NCI-H1092 treated with DMSO at 0.1 percent for 48 hours (cell line): ENCODE measurements at places on chromosomes 6 and 20.

DNA sequence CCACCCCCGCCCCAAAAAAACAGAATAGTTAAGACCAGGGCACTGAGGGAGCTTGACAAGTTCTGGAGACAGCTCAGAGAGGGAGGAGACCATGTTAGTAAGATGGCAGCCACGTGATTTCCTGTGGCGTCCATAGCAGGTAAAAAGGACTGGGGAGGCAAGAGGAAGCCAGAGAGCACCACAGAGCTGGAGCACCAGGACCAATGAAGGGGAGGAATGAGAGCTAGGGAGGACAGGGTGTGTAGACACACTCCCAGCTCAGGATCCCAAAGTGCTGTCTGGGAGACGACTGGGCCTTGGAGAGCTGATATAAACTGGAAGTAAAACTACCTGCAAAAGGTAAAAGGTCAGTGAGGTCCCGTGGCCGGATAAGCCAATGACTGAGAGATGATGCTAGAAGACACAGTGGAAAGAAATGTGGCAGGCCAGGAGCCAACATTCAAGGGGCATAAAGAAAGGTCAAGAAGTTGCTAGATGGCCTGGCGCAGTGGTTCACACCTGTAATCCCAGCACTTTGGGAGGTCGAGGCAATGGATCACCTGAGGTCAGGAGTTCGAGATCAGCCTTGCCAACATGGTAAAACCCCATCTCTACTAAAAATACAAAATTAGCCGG lies 39.0 kb downstream of the SLC23A2 start:
- no peak for DNase-seq

GRCh38 chr6:82703230-82703629 lies 339.6 kb downstream of the TPBG start:
- no peak for DNase-seq

- no peak for DNase-seq
Observed at GRCh38 chr6:158649289-158650143, at the start of gene SYTL3. TSS of gene SYTL3 (plus strand) at chr6:158650054. CDS start at chr6:158663269, 13,215 bp downstream.

DNA sequence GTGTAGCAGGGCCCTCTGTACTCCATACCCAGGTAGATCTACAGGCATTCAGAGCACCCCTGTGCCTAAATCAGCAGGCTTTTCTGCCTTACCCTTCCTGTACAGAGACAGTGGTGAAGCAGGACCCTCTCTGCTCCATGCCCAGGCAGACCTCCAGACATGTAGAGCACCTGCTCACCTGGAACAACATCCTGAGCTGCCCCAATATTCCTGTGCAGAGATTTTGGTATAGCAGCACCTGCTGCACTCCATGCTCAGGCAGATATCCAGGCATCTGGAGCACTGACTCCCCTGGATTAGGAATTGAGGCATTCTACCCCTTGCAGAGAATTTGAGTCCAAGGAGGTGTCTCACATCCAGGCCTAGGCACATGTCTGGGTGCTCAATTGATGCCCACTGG lies 12.6 kb upstream of the CST1 start:
- no peak for DNase-seq

DNA sequence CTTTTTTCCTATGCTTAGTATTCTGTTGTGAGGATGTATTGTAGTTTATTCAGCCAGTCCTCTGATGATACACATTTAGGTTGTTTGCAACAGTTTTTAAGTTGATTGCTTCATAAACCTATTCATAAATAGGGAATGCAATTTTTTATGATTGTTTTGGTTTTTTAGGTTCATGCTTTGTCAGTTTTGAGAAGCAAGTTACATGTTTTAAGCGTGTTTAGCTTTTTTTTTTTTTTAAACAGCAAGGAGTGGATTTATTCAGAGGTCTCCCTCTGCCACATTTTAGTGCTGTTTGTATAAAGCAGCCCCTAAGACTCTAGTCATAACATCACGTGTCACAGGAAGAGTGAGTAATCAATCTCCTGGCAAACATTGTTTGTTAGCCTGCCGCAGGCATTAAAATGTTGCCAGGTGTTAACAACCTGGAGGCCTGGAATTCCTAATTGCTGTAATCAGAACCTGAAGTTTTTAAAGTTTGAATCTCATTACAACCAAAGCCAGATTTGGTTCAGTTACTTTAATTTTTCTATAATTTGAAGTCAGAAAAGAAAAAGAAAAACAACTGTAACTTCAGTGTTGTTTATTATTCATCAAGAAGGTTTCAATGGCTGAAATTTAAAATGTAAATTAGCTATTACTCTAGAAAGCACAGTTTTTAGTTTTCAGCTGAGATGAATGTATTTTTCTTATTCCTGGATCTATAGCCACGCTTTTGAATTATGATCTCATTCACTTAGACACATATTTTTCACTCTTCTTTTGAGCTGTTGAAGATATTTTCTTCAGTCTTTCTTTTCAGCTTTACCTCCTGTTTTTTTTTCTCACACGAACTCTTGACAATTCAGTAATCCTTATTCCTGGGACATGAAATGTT lies 59.2 kb downstream of the KCNS1 start:
- no peak for DNase-seq

DNA sequence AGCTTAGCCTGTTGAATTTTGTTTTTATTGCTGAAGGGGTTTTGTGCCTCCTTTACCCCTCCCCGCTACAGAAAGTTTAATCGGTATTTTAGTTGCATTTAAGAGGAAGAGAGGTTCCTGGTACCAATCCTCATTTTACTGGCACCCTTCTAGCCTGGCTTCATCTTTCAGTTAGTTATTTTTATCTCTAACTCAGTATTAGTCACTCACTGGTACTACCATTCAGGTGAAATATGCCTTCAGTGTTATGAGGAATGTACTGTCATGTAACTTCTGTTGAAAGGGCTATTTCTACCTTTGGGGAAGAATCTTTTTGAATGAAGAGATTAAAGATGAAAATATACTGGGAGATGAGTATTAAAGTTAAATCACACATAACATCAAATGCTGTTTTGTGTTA lies 211.8 kb downstream of the CDKAL1 start:
- DNase-seq: no peak

- no peak for DNase-seq
Observed at GRCh38 chr6:157790548-157791160, 32.4 kb upstream of the SNX9 start.

GRCh38 chr20:45235995-45236394 lies 14.8 kb downstream of the SEMG2 start:
- no peak for DNase-seq

- DNase-seq: no peak
Observed at GRCh38 chr6:34865107-34865506, 22.7 kb downstream of the TAF11 start.

DNA sequence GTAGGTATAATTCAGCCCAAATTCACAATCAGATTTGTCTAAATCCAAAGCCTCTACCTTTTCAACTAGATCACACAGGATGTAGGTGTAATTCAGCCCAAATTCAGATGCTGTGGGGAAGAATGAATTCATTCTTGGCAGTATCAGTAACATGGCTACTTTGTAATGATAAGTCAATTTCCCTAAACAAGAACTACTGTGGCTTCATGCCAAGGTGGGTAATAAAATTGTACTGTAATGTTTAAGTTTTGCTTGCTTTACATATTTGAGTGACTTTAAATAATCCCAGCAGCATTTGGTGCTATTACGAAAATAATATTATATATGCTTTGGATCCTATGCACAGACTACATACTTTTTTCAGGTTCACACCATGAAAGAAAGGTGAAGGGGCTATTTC lies 239.1 kb downstream of the HDGFL1 start:
- no peak for DNase-seq

DNA sequence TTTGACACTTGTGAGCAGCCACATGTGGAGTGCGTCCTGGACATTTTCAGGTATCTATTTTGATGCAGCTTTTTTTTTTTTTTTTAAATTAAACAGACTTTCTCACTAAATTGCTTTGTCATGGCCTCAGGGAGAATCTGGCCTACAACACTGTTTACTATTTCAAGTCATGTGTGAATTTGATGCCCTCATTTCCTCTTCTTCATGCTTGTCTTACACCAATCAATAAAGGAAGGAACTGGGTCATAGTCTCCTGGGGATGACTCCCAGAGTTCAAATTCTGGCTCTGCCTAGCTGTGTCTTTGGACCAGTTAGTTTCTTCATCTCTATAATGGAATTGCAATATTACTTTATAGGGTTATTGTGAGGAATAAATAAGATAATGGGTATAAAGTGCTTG lies 554.1 kb downstream of the PRKN start:
- DNase-seq: no peak

- no peak for DNase-seq
Observed at GRCh38 chr6:140546640-140547039, 1172.2 kb upstream of the CITED2 start.

- no peak for DNase-seq
Observed at GRCh38 chr20:47669489-47669888, 115.8 kb downstream of the SULF2 start.

DNA sequence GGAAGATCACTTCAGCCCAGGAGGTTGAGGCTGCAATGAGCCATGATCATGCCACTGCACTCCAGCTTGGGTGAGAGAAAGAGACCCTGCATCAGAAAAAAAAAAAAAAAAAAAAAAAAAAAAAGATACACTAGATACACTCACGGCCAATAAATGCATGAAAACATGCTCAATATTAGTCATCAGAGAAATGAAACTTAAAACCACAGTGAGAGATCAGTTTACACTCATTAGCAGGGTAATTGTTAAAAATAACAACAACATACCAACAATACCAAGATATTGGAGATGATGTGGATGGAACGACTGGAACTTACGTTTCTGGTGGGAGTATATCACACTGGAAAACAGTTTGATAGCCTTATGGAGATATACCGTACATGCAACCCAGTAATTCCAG lies 29.9 kb downstream of the HS3ST5 start:
- no peak for DNase-seq

DNA sequence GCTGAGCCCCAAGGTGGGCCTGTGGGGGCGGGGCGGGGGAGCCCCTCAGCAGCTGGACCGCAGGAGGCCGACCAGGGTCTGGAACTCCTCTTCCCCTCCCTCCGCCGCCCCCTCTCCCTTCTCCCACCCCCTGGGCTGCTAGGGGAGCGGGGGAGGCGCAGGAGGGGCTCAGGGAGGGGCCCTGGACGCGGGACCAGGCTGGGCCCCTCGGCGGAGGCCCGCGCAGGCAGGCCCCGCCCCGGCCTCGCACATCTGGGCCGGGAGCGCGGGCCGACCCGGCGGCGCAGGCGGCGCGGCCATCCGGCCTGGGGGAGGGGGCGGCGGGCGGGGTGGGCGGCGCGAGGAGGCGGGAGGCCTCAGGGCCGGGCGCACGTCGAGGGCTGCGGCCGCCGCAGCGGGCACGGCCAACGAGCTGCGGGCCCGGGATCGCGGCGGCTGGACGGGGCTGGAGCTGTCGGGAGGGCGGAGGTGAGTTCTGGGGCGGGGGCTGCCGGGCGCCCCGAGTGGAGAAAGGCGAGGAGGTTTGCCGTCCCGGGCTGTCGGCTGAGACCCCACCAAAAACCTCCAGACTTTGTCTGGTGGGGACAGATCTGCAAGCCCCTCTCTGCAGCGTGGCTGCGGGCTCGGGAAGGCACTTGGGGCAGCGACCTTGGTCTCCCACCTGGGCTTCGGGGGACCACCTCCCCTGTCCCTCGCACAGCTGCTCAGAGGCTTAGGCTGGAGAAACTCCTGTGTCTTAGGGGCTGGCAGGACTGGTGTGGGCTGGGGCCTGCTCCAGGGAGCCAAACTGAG lies at the start of gene HSPA12B:
Gene HSPA12B, plus strand, starts transcription at position 359 of the 792 bp plus-strand sequence. CDS start 5,990 bp downstream, outside the sequence.
- no peak for DNase-seq

DNA sequence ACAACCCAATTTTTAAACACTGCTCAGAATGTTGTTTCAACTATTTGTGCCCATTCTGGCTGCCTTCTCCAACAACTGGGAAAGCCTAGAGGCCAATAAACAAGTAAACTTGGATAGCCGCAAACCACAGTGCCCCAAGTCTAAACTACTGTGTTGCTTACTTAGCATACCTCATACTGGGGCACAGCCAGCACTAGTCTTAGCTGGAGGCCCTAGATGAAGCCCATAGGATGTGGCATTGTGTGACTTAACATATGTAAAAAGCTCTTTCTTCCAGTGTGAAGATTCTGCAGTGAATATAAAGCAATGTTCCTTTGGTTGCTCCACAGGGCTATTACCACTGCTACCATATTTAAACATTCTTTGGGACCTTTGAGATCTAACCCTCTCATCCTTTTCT lies 564.3 kb upstream of the NRSN1 start:
- DNase-seq: no peak

GRCh38 chr6:80535914-80536565 lies 429.6 kb downstream of the BCKDHB start:
- no peak for DNase-seq

- DNase-seq: peak; percentile 53
Observed at GRCh38 chr6:158060455-158061360, 79.0 kb downstream of the SYNJ2 start.

GRCh38 chr6:33316603-33317418 lies 733 bp downstream of the ZBTB22 start:
- no peak for DNase-seq

DNA sequence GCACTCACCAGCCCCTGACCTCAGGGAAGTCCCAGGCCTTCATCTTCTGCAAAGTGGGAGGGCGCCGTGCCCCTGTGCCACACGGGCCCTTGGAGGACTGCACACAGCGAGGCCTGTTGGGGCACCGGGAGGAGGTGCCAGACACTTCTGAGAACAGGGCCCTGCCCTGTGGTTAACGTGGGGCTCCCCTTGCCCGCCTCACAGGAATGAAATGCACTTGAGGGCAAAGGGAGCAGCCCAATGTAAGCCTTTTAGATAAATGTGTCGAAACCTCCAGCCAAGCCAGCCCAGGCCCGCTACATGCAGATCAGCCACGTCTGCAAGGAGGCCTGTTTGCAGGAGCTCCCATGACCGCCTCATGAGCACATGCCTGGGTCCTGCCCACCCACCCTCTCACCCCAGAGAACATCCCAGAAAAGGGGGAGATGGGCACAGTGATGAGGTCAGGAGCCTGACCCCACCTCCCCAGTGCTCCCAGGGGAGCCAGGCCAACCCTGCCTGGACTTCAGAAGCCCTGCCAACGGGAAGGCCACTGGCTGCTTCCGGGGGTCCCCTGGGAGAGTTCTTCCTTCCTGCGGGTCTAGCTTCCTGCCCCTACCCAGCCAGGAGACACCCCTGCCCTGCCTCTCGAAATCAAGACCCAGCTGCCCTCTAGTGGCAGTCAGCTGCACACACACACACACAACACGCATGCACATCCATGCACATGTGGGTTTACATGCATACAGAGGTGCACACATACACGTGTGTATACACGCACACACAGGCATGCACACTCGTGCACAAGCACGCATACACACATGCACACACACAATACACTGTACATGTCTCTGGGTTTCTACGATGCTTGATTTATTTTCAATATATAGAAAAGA lies 178.7 kb downstream of the TAF4 start:
- peak; percentile 2 for DNase-seq

DNA sequence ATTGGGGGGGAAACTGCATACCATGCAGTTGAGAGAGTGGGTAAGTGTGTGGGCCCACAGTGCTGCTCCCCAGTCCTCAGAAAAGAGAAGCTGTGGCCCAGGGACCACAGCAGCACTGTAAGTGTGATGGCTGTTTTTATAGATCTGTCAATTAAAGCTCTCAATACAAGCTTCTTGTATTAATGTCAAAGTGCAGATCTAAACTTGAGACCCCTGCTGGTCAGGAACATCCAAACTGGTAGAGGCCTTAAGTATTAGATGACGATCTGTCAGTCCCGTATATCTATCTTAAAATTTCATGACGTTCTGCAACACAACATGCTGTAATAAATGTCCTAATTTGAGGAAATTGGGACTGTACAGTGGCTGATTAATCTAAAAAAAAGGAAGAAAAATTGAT lies 74.8 kb downstream of the TULP4 start:
- DNase-seq: no peak

- DNase-seq: no peak
Observed at GRCh38 chr6:37554480-37554819, 54.8 kb upstream of the CCDC167 start.
